Fibroblast of skin of left quadriceps (primary cell): ENCODE measurements at places on chromosomes 12 and 14.

GRCh38 chr12:26895672-26896071 lies 42.1 kb downstream of the INTS13 start:
- DNase-seq, result no peak

DNA sequence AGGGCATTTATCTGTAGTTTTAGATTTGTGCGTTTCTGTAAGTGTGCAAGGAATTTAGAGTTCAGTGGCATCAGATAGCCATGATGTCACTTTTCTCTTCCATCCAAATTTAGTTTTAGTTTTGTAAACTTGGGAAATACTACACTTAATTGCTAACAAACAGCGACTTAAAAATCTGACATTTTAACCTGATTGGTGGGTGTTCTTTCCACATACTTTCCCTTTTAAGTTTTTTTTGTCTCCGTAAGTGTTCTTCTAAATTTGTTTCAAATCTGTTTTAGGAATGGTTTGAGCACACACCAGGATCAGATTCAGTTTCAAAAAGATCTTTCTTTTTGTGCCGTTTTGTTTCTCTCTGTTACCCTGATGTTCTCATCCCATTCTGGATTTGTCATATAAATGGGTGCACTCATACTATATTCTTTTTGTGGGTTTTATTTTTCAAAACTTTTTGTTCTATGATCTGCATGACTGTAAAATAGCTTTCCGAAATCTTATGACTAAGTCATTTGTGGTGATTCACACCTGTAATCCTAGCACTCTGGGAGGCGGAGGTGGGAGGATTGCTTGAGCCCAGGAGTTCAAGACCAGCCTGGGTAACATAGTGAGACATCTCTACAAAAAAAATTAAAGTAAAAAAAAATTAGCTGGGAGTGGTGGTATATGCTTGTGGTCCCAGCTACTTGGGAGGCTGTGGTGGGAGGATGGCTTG lies 58.9 kb downstream of the FBXO34 start:
- DNase-seq, result no peak

- no peak for DNase-seq
Observed at GRCh38 chr14:67580336-67581171, 19.5 kb downstream of the PIGH start.

DNA sequence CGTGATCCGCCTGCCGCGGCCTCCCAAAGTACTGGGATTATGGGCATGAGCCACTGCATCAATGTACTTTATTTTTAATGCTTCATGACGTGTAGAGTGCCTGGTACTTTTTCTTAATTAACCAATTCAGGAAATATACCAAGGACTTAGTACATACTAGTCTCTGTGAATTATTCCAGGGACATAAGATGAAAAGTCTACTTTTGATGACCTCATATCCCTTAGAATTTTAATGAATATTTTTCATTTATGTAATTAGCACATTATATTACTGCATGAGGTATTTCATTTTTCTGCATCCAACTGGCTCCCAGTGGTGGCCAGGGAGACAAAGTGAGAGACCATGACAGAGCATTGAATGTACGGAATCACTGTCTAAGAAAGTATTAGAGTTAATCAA lies 577.7 kb upstream of the NOVA1 start:
- DNase-seq, result no peak

DNA sequence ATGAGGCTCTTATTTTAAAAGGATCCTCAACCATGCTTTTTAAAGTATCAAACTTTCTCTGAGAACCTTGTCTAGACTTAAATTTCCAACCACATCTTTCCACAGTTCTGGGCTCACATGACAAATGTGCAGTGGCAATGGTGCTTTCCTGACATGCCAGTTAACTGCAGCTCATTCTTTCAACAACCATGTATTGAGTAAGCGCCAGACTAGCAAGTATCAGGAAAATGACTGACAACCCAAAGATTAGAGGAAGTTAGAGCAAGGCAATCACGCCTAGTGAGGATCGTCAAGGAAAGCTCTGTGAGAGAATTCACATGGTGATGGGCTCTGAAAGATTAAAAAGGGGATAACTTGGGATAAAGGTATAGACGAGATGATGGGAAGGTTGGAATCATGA lies 35.8 kb downstream of the FLVCR2 start:
- no peak for DNase-seq

GRCh38 chr14:57573173-57573572 lies 79.5 kb upstream of the CCDC198 start:
- DNase-seq, result no peak

DNA sequence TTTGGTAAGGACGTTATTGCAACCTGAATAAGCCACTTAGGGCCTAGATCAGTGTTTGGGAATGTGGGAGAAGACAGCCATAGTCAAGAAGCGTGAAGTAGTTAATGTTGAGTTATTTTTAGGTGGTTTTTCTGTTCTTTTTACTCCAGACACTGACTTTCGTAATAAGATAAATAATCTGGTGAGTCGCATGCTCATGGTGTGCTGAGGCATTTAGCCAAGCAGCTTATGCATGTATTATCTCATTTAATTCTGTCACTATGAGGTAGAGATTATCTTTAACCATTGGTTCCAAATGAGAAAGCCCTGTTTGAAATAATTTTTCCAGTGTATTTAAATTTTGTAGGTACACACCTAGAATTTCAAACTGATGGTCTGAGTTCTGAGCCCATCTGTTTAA lies 67.3 kb downstream of the RCOR1 start:
- peak; percentile 34 for DNase-seq

- no peak for DNase-seq
Observed at GRCh38 chr14:49221316-49221715, 364.9 kb downstream of the RPS29 start.

DNA sequence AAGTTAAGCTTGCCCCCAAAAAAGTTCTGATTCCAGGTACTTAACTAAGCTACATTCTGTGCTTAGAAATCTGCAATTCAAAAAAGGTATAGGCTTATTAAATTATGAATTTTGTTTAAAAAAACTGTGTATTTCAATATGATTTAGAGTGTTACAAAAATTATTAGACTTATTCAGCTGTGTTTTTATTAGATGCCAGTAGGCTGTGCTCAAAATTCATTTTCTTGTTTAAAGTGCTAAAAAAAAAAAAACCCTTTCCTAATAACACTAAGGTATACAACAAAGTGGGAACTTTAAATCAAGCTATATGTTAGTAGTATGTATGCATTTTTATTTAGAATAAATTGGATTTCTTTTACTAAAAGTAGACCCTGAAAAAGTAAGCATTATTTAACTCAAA lies 25.0 kb downstream of the LRRC9 start:
- no peak for DNase-seq

DNA sequence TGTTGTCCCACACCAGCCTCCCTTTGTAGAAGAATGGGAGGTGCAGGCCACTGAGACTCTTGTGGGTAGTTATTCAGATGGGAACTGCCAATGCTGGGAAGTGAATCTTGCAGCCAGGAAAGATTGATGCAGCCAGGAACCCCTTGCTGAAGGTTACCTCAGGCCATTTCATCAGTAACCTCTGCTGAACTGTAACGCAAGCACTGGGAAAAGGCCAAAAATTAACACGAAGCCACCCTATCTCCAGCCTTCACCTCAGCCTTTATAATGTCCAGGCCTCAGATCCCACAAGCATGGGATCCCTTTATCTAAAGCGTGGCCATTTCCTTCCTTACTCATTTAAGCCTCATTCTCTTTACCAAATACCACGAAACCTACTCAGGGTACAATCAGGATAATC lies 211.1 kb downstream of the SPTSSA start:
- DNase-seq, result no peak
